ENCODE measurements at places on chromosomes 12 and 14.

- peak; percentile 72 for DNase-seq
Measured at GRCh38 chr14:68781161-68782021, 11.5 kb downstream of the ZFP36L1 start.

- no peak for DNase-seq
Measured at GRCh38 chr14:27686137-27686536, 1080.5 kb upstream of the FOXG1 start.

GRCh38 chr12:131635491-131636122, 75.3 kb upstream of the SFSWAP start:
- no peak for DNase-seq

DNA sequence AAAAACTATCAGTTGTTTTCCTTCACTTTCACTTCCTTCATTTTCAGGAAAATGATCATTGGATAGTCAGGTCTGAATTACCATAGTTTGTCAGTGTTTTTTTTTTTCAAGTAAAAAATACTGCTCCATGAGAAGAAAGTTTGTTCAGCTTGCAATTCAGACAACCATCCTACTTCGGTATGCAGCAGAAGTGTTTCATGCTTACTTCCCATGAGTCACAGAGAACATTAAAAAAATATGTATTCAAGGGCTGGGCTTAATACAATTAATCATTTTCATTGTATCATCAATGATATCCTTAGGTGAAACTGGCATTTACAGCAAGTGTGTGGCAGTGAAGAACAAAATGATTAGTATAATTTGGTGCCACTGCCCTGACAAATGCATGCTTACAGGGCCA, 21.6 kb downstream of the PYM1 start:
- no peak for DNase-seq

DNA sequence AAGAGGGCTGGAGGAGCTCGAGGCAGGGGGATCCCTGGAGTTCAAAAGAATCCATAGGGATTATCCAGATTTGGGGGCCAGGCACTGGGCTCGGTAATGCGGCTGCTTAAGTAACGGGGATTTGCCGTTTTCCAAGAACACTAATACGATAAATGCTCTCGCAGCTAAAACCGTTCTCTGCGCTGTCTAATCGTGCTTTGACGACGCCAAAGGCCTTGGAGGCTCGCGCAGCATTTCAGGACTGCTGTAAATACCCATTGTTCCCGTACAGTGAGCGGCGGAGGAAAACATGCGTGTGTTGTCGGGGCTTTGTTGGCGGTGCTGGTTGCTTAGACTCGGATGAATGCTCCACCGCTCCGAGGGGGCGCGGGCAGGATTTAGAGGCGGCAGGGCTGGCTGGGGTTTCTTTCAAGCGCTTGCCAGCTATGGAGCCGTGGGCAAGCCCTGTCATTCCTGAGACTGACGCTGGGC, 26.2 kb downstream of the DIO3 start:
- DNase-seq, result no peak

DNA sequence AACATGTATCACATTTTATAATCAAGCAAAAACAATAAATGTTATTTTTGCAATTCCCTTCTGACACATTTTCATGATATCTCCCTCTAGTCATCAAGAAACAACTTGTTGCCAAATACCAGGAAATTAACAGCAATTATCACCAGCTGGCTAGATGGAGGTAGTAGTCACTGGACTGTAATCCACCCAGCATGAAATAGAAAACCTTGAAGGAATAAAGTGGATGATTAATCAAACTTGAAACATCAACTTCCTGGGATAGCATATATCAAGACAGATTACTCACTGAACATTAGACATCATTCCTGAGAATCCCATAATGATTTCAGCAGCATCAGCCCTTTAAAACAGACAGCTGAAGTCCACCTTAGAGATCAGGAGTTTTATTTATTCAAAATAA, 259.0 kb downstream of the CCDC59 start:
- no peak for DNase-seq

- DNase-seq, result no peak
Measured at GRCh38 chr12:30108666-30109065, 324.9 kb upstream of the TMTC1 start.

DNA sequence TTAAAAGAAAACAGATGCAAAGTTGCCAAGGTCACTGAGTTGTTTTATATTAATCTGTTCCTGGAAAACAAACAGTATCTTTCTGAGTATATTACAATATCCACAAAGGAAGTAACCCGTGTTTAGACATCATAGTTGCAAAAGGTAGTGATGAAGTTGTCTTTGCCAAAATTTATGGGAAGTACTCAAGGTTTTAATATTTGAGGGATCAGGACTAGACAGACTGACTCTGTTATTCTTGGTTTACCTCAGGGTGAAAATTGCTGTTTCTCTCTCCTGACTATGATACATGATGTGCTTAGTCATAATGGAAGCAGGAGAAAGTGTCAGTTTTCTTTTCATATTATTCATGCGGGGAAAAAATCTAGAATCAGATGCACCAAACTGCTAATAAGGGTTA, 28.3 kb downstream of the TMEM233 start:
- no peak for DNase-seq

- no peak for DNase-seq
Measured at GRCh38 chr12:96212456-96213375, 18.5 kb downstream of the ELK3 start.

DNA sequence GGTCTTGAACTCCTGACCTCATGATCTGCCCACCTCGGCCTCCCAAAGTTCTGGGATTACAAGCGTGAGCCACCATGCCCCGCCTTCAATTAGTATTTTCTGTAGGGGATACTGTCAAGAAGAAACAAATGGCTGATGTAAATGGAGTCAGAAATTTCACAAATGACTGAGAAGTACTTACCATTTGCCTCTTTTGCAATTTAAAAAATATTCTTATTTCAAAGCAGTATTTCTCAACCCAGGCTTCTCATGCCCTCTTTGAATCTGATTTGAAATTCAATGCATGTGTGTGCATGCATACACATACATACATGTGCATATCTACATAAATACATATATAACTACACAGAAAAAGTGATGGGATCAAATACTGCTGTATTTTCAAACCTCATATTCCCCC, 4.4 kb downstream of the PSMA6 start:
- no peak for DNase-seq

DNA sequence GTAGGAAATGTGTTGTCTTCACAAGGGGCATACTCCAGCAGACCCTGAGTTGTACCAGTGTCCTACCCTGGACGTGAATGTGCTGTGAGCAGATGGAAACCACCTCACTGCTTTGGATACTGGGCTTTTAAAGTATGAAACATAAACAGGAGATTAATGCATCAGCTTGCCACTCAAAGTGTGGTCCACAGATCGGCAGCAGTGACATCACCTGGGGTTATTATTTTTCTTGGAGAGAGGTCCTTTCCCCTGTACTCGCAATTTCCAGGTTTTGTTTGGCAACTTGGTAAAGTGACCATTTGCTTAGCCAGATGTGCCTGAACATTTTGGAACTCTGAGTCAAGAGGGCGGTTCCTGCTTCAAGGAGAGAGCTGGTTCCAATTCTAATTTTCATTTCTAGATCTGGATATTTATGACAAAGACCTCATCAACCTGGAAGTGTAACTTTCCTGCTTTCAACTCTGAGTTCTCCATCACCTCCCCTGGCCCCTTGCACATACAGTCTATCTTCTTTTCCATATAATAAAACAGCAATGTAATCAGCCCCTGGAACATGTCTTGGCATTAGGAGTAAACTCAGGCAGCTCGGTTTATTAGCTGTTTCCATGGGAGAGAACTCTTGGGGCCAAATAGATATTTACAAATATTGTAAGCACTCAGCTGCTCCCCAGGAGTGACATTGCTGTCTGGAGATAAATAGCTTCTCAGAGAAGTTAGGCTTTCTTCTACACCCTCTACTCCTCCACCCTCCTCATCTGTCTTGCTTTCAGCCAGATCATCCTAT, 237.0 kb upstream of the TBX3 start:
- DNase-seq, result no peak

DNA sequence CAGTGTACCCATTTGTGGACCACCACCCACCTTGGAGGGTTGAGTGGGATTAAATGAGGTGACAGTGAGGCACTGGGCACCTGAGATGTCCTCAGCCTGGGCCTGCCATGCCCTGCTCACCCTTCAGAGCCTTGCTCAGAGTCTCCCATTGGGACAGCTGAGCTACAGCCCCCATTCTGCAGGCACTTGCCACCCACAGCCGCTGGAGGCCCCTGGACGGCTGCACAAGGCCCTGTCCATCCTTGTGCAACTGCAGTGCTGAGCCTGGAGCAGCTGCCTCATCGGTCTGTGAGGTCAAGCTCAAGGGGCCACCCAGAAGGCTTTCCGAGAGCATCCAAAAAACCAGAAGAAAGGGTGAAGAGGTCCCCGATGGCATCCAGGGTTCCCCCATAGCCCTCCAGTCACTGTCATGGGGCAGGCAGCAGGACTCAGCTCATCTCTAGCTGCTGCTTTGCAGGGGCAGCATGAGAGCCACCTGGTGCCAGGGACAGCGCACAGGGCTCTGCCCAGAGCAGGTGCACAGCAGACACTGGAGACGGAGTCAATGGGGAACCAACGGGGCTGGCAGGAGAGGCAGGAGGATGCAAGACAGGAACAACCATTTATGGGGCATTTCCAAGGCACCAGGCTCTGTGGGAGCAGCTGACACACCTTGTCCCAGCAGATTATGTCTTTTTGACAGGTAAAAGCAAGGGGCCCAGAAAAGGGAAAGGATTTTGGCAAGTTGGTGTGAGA, 84.6 kb downstream of the ARL6IP4 start:
- no peak for DNase-seq

- peak; percentile 66 for DNase-seq
Measured at GRCh38 chr12:110281549-110282299, 677 bp downstream of the ATP2A2 start.

GRCh38 chr12:57614948-57615500, 3.8 kb downstream of the ARHGEF25 start:
- no peak for DNase-seq

DNA sequence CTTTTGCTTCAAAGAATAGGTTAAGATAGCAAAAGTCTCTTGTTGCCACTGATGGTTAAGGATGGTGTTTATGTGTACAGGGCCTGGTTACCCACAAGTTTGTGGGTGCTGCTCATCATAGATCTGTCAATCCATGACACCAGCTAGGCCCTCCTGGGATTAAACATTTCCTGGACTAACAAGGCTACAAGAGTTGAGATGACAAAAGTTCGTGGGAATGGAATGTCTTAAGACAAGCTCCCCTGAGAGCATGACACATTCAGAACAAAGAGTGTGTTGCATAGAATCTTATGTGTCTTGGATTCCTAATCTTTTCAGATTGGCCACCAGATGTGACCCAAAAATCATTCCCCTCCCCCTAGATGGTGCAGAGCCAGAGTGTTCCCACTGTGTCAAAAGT, 592.5 kb upstream of the USP15 start:
- no peak for DNase-seq

GRCh38 chr14:76375947-76376404, at the start of gene ESRRB:
Gene ESRRB, plus strand, starts transcription at chr14:76376137. Its CDS starts 265 bp downstream, at chr14:76376402.
- DNase-seq, result no peak

GRCh38 chr14:61330511-61330910, 9.1 kb downstream of the PRKCH start:
- peak; percentile 53 for DNase-seq

DNA sequence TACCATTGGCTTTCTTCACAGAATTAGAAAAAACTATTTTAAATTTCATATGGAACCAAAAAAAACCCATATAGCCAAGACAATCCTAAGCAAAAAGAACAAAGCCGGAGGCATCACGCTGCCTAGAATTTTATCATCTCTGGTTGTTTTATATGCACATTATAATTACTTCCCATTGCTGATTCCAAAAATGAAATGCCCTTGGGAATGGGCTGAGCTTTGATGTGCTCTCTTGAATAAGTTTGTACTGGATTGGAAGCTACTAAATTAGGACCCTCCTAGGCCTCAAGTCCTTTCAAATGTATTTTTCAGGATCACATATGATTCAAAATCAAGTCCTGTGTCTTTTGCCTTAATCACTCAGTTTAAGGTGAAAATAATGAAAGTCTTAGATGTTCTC, 58.9 kb upstream of the DUSP6 start:
- no peak for DNase-seq

GRCh38 chr12:10557766-10558165, 52.1 kb downstream of the EIF2S3B start:
- DNase-seq, result no peak

DNA sequence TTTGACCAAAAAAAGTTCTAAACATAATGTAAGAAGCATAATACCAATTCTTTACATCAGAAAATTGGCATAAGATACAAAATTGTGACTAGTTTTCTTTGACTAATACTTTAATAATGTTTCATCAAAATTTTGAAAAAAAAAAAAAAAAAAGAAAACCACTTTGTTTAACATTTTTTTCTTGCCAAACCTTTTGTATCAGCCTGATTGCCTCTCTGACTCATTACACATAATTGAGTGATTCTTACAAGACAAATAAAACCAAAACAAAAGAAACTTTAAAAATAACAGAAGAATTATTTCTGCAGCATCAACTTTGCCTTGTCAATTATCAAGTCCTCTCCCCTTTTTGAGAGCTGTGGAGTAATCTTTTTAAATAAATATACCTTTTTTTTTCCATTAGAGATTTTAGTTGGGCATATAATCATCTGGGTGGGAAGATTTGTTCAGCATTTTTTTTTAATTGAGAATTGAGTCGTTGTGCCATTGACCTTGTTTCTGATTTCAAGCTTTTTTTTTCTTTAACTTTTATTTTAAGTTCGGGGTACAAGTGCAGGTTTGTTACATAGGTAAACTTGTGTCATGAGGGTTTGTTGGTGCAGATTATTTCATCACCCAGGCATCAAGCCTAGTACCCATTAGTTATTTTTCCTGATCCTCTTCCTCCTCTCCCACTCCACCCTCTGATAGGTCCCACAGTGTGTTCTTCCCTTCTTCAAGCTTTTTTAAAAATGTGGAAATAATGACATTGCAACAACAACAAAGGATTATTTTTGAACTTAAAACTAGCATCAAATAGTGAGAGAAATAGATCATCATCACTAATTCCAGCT, 45.8 kb upstream of the HMGA2 start:
- DNase-seq, result no peak

GRCh38 chr12:54341378-54342300, 16.7 kb downstream of the COPZ1 start:
- no peak for DNase-seq
